ENCODE measurements at places on chromosomes 5 and 9. TPM values are rescaled to one million over a fixed set of nuclear protein-coding genes. Genes with fewer than 3 reads are reported as not detected.

DNA sequence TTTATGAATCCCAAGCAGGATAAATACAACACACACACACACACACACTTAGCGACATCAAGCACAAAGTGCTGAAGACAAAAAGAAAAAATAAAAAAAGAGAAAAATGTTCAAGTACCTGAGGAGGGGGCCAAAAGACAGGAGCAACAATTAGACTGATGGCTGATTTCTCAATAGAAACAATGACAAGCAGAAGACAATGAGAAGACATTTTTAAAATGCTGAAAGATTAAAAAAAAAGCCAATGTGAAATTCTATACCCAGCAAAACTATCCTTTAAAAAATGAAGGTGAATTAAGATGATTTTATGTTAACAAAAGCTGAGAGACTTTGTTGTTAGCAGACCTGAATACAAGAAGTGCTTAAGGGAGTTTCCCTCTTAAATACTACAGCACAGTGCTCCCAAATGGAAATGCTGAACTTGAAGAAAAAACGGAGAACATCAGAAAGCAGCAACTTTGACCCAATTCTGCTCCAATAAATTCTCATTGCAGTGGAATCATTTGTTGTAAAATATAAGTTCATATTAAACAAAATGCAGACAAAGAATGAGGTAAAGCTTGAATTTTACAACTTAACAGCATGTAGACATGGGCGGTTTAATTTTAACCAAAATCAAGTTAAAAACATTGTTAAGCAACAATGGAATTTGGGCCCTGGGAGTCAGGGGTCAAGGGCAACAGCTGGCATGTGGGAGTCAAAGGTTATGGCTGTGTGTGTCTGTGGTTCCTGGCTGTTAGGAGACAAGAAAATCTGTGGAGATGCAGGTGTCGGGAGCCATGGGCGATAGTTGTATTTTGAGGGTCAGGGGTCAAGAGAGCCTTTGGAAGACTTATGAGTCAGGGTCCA lies 776 bp upstream of the RANBP17 start:
- H3K27me3 ChIP-seq = no peaks in the 10 kb centered on the region
- no peaks in the 10 kb centered on the region for H3K4me1 ChIP-seq
- no peak for DNase-seq
- no peak overlapping the region for H3K4me3 ChIP-seq
- H3K27ac ChIP-seq = no peak overlapping the region
- no peaks in the 10 kb centered on the region for H3K36me3 ChIP-seq

PCDHGA7 gene
- 4.9 TPM for total RNA-seq

DNA sequence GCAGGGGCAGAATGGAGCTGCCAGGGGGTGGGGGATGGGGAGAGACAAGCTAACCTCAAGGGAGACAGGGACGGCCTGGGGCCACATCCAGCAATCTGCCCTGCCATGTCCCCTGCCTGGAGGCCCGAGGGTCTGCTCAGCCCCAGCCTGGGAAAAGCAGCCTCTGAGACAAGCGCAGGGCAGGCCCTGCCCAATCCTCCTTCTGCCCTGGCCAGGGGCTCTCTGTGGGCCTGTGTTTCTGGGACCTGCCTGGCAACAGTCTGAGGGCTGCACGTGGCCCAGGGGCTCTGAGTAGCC lies 13.9 kb upstream of the QSOX2 start:
- no peaks in the 10 kb centered on the region for H3K27me3 ChIP-seq
- H3K27ac ChIP-seq = no peak overlapping the region
- no peak for DNase-seq
- no peaks in the 10 kb centered on the region for H3K36me3 ChIP-seq
- peaks cover 7% of the 10 kb centered on the region for H3K4me1 ChIP-seq
- H3K4me3 ChIP-seq = no peak overlapping the region

- no peaks in the 10 kb centered on the region for H3K4me1 ChIP-seq
- H3K27me3 ChIP-seq = no peaks in the 10 kb centered on the region
- DNase-seq = no peak
- H3K27ac ChIP-seq = no peak overlapping the region
Observed at GRCh38 chr9:73009649-73010288, 56.9 kb upstream of the ALDH1A1 start.

DNA sequence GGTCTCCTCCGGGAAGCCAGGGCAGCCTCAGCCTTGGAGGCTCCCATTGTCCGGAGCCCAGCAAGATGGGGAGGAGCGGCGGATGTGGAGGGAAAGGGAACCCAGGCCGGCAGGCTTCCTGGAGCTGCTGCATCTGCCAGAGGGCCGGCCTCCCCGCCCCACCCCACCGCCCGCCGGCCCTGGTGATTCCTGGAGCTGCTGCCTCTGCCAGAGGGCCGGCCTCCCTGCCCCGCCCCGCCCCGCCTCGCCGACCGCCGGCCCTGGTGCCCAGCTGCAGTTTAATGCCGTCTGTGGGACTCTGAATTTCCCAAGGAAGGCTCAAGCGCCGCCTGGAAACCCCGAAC lies 31.6 kb downstream of the EXD3 start:
- no peaks in the 10 kb centered on the region for H3K36me3 ChIP-seq
- DNase-seq = no peak
- H3K4me1 ChIP-seq = no peaks in the 10 kb centered on the region
- H3K27me3 ChIP-seq = no peaks in the 10 kb centered on the region
- H3K4me3 ChIP-seq = no peak overlapping the region

CCNO gene
- not detected for total RNA-seq

EGFL7 gene
- 114 TPM for total RNA-seq

STK32A gene
- 0.39 TPM for total RNA-seq

OLFML2A gene
- 41.2 TPM for total RNA-seq

PCDHGC4 gene
- total RNA-seq = 1.5 TPM

- H3K27me3 ChIP-seq = no peaks in the 10 kb centered on the region
- no peak for DNase-seq
- H3K27ac ChIP-seq = peak overlapping the region; percentile 75
- H3K4me3 ChIP-seq = peak overlapping the region; percentile 35
- H3K36me3 ChIP-seq = no peaks in the 10 kb centered on the region
Observed at GRCh38 chr9:19492775-19493173, 84.0 kb downstream of the ACER2 start.

DNA sequence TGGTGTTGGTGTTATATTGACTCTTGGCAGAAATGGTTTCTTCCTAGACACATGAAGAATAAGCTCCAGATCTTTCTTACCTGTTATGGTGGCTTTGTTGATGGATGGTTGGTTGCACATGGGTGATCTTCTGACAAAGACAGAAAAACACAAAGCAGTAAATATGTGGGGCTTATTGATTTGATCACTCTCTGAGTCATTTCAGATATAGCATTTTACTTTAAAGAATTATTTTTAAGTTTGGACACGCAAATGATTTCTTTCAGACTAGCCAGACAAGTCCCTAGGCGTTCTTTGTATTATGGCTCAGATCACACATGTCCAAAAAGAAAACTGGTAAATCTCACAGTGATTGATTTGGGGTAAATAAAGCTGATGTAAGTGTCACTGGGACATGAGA lies 597.6 kb downstream of the RAB3C start:
- H3K4me1 ChIP-seq = no peaks in the 10 kb centered on the region
- H3K27me3 ChIP-seq = no peaks in the 10 kb centered on the region
- no peaks in the 10 kb centered on the region for H3K36me3 ChIP-seq
- no peak overlapping the region for H3K27ac ChIP-seq
- H3K4me3 ChIP-seq = no peak overlapping the region

DNA sequence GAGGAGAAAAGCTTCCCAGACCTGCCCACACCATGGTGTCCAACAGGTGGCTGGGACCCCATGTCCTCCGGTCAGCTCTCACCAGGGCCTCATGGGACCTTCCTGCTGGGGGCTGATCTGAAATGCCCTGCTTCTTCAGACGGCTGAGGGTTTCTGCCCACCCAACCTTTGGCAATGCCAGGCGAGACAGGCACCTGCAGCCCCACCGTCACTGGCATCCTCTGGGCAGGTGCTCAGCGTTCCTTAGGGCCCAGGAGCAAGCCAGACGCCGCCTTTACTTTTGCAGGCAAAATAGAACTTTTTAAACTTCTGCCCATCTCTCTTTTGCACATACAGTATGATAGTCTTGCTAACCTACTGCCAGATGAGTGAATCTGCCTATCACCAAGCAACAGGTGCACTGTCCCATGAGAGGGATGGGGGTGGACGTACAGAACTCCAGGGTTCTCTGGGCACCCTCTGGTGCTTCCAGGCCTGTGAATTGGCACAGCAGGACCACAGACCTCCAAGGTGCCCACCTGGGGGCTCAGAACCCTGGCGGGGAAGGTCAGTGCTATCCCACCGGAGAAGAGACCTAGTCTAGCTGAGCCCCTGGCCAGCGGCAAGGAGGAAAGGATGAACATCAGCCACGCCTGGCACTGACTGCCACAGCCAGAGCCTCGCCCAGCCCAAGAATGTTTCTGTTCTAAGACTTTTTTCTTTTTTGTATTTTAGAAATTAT lies 7.5 kb downstream of the OBP2B start:
- H3K36me3 ChIP-seq = no peaks in the 10 kb centered on the region
- H3K27ac ChIP-seq = no peak overlapping the region
- no peak for DNase-seq
- no peak overlapping the region for H3K4me3 ChIP-seq
- no peaks in the 10 kb centered on the region for H3K4me1 ChIP-seq

GRCh38 chr5:39670391-39670790 lies 245.6 kb upstream of the DAB2 start:
- H3K27me3 ChIP-seq = no peaks in the 10 kb centered on the region
- DNase-seq = no peak
- H3K4me3 ChIP-seq = no peak overlapping the region
- H3K27ac ChIP-seq = no peak overlapping the region
- H3K4me1 ChIP-seq = no peaks in the 10 kb centered on the region

NOP16 gene
- total RNA-seq = 11.8 TPM

DNA sequence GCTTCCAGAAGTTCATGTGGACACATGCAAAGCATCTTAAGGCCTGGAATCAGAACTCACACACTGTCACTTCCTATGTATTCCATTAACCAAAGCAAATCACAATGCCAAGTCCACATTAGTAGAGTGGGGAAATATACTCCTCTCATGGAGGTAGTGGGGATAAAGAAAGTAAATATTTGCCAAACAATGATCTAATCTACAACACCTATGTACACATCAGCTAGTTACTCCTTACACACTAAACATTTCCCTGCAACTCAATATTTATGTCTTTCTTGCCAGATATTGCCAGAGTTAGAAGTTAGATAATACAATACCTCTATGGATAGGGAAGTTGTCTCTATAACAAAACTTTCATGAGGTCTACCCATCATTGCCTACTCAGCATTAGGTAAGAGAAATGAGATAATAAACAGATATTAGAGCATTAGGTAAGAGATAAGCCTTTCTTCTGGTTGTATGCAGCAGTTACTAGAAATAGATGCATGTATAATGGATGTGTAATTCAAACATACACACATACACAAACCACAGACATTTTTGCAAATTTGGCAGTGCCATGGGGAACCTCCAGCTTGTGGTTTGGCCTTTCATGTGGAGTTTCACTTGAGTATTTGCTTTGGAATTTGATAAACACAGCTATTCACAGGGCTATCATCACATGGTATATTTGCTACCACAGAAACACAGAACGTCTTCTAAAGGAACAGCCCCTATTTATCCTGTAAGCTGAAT lies 196.5 kb downstream of the TLE1 start:
- H3K4me1 ChIP-seq = no peaks in the 10 kb centered on the region
- DNase-seq = no peak
- H3K27ac ChIP-seq = no peak overlapping the region
- no peak overlapping the region for H3K4me3 ChIP-seq
- H3K27me3 ChIP-seq = no peaks in the 10 kb centered on the region
- H3K36me3 ChIP-seq = no peaks in the 10 kb centered on the region

LHX2 gene
- total RNA-seq = 0.31 TPM

ANKRD34B gene
- total RNA-seq = not detected

DNA sequence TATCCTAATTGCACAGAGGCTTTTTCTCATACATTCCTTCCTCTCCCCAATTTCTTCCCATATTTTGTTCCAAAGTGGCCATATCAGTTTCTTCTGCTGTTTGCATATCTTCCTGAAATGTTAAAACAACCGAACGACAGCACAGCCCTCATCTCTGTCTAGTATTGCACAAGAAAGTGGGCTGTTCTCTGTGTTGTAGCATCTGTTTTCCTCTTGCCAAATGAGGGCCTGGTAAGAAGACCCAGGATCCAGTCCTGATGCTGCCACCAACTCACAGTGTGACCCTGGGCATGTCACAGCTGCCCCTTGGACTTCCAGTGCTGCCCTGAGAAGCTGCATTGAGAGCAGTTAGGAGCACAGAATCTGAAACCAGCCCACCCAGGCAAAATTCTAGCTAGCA lies 4.1 kb downstream of the SLC31A2 start:
- no peaks in the 10 kb centered on the region for H3K27me3 ChIP-seq
- no peak for DNase-seq
- H3K4me3 ChIP-seq = no peak overlapping the region
- no peak overlapping the region for H3K27ac ChIP-seq

- no peak overlapping the region for H3K4me3 ChIP-seq
- H3K4me1 ChIP-seq = peaks cover 4% of the 10 kb centered on the region
- H3K27ac ChIP-seq = no peak overlapping the region
Observed at GRCh38 chr5:150291388-150292385, 2.1 kb upstream of the CAMK2A start.

- H3K27ac ChIP-seq = no peak overlapping the region
- no peaks in the 10 kb centered on the region for H3K36me3 ChIP-seq
- no peaks in the 10 kb centered on the region for H3K4me1 ChIP-seq
- no peaks in the 10 kb centered on the region for H3K27me3 ChIP-seq
Observed at GRCh38 chr5:84869675-84870074, 485.0 kb upstream of the EDIL3 start.

GRCh38 chr5:66894480-66895240 lies 298.5 kb downstream of the MAST4 start:
- no peak for DNase-seq
- no peak overlapping the region for H3K27ac ChIP-seq
- H3K36me3 ChIP-seq = no peaks in the 10 kb centered on the region
- no peak overlapping the region for H3K4me3 ChIP-seq
- H3K27me3 ChIP-seq = no peaks in the 10 kb centered on the region
- H3K4me1 ChIP-seq = peaks cover 35% of the 10 kb centered on the region

DNA sequence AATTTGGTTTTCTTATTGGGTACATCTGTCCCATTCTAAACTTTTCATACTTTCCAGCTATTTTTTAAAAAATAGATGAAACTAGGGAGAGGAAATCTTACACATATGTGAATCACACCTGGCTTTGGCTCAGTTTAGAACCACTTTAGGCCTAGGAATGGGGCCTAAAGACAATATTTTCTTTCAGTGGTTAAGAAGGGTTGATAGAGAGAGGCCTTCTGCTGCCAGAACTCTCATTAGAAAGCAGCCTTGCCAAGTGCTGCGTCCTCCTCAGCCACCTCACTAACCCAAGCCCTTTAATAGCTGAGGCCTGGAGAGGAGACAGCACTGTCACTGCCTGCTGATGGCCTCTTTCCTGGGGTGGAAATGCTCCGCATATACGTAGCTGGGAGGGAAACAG lies 167.5 kb downstream of the SAXO1 start:
- H3K4me3 ChIP-seq = no peak overlapping the region
- H3K27ac ChIP-seq = no peak overlapping the region
- H3K36me3 ChIP-seq = no peaks in the 10 kb centered on the region

- H3K4me3 ChIP-seq = no peak overlapping the region
- no peak for DNase-seq
- no peaks in the 10 kb centered on the region for H3K27me3 ChIP-seq
- no peaks in the 10 kb centered on the region for H3K4me1 ChIP-seq
Observed at GRCh38 chr9:806285-807156, 35.0 kb upstream of the DMRT1 start.

TEK gene
- 30.7 TPM for total RNA-seq

GRCh38 chr5:127355337-127355736 lies 64.7 kb downstream of the MEGF10 start:
- no peak overlapping the region for H3K27ac ChIP-seq
- no peaks in the 10 kb centered on the region for H3K36me3 ChIP-seq
- no peak for DNase-seq
- no peaks in the 10 kb centered on the region for H3K4me1 ChIP-seq
- no peaks in the 10 kb centered on the region for H3K27me3 ChIP-seq

GRCh38 chr5:159049844-159050315 lies 49.8 kb downstream of the EBF1 start:
- H3K27me3 ChIP-seq = no peaks in the 10 kb centered on the region
- no peaks in the 10 kb centered on the region for H3K36me3 ChIP-seq
- no peak for DNase-seq
- no peak overlapping the region for H3K4me3 ChIP-seq
- H3K27ac ChIP-seq = peak overlapping the region; percentile 80
